ENCODE measurements at places on chromosomes 2 and 18.

DNA sequence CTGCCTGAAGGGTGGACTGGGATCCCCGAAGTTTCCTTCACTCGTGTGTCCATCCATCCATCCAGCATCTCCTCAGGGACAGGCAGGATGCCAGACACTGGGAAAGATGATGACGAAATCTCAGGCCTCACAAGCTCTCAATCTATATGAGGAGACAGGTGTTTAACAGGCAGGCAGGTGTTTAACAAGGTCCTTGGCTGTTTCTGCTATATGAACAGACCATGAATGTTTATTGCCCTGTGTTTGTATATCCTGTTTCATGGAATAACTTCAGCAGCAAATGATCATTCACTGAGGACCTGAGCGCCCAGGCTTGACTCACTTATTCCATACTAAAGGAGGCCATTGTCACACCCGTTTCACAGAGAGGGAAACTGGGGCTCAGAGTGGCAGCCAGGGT lies 685.8 kb upstream of the HS6ST1 start:
- DNase-seq = no peak

DNA sequence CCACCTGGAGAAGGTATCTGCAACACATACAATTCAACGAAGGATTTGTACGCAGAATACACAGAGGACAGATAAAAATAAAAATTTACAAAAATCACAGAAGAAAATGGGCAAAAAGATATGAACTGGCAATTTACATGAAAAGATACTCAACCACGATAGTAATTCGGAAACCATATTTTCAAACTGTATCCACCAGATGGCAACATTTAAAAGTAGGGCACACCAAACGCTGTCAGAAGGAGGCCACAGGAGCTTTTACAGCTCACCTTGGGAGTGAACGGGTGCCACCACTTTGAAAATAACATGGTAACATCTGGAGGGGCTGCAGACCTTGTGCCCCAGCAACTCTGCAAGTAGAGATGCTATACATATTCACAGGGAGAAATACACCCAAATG lies 9.8 kb downstream of the KIF1A start:
- DNase-seq = no peak

DNA sequence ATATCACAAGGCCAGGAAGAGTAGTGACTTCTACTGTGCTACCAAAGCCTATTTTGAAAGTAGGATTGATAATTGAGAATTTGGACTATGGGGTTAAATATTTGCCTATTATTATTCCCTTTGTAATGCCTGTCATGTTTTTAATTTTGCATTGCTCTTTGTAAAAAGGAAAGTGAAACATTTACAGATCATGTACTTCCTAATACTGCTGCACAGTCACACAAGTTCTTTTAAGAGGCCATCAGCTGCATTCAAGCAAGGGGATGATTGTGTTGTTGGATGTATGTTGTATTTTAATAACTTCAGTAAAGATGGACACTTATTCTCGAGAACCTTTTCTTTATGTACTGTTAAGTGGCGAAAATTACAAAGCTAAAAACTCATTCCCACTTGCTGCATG lies 70.1 kb downstream of the PLEKHA3 start:
- DNase-seq = no peak

GRCh38 chr2:23900541-23901322 lies 26.2 kb downstream of the ATAD2B start:
- DNase-seq = no peak

DNA sequence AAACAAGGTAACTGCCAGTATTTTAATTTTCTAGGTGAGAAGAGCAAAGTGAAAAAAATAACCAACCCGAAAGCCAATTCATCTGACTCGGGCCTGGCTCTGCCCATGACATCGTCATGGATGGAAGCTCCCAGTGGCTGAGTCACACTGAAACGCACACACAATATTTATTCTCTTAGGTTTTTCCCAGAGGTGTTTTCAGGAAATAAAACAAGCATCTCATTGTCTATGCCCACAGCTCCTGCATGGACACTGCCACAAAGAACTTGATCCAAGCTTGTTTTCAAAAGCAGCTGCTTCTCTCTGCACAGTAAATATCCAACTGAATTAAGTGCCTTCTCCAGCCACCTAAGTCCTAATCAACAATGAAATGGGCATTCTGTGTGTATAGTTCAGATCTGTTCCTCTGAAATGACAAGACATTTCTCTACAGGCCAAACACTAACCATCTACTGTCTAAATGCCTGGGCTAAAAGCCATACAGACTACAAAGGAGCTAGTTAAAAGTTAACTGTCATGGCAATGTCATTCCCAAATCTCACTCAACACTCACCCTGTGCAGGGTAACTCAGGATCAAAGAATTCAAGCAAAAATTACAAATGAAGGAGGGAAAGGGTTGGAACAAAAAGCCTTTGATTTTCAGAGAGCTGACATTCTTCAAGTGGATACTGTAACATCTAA lies 62.9 kb downstream of the RPL31 start:
- DNase-seq = peak; percentile 47

DNA sequence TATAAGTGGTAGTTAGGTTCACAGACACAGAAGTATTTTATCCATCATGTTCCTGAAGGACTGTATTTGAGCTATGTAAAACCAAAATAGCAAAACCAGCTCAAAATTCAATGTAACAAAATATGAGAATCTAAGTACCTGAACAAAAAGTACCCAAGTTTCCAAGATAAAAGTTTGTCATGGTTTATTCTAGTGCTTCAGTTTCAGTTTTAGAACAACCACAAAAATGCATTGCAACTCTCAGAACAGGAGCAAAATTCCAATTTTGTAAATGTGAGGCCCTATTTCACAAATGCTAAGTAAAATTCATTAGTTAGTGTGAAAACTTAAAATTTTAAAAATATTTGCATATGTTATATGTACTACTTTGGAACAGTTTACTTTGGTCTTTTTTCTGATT lies 5.0 kb upstream of the ALPK2 start:
- DNase-seq = no peak

GRCh38 chr18:6624271-6624660 lies 105.2 kb upstream of the ARHGAP28 start:
- peak; percentile 57 for DNase-seq

DNA sequence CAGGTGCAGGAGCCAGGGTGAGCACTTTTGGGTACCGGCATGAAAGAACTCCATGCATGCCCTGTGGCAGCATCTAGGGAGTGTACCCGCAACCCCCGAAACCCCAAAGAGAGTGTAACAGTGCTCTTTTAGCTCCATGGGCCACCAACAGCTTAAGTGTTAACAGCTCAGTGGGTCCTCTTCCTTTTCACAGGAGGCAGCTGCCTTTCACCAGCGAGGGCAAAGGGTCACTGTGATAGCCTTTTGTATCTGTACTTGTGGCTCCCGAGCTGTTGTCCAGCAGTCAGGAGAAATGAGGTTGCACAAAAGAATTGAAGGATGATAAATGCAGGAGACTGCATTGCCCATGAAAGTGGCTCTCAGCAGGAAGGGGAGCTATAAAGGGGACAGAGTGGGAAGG lies 1166.3 kb upstream of the ACVR2A start:
- DNase-seq = no peak

GRCh38 chr18:8990276-8991031 lies 112.0 kb upstream of the NDUFV2 start:
- DNase-seq = no peak

DNA sequence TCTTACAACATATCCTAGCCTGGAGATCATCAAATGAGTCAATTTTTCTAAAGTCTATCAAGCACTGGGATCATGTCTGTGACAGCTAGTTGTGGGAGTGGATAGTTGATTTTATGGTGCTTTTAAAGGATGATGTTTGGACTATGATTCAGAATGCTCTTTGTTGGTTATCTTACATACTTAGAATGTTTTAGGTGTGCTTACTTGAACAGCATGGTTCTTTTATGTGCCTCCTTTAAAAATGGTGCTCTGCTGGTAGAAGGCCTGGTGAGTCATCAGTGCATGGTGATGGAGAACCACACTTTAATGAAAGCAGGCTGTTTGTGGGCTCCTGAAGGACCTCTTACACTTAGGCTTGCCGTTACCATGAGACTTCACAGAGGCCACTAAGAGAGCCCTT lies 682.7 kb upstream of the FANCL start:
- DNase-seq = no peak

- no peak for DNase-seq
These were observed 28.8 kb upstream of the MBP start for GRCh38 chr18:77161383-77161782.

- no peak for DNase-seq
These were observed 1392.9 kb upstream of the ACVR2A start for GRCh38 chr2:146451972-146452371.

- DNase-seq = no peak
These were observed 29.8 kb downstream of the STARD6 start for GRCh38 chr18:54327818-54328217.

Data from stomach (tissue), 19 donors.